Fibroblast of skin of back (primary cell): ENCODE measurements at places on chromosomes 11 and 22.

DNA sequence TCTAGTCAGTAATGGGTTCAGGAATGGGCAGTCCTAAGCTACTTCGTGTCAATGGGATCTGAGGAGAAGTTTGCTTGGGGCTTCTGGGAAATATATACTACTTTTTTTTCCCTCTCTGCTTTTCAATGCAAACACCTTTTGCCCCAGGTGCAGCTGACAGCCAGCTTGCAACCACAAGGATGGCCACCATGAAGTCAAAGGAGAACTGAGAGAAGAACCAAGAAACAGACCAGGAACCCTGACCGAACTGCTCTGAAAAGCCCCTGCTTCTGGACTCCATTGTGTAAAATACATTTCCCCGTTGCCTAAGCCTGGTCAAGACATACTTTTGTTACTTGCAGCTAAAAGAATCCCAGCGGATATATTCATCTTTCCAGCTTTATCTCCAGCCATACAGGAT, 20.1 kb upstream of the CD44 start:
- no peak for DNase-seq

- DNase-seq = no peak
These were observed 35.4 kb upstream of the NFRKB start for GRCh38 chr11:129930743-129931142.

GRCh38 chr22:38352436-38352835, 35.2 kb upstream of the CSNK1E start:
- DNase-seq = no peak

DNA sequence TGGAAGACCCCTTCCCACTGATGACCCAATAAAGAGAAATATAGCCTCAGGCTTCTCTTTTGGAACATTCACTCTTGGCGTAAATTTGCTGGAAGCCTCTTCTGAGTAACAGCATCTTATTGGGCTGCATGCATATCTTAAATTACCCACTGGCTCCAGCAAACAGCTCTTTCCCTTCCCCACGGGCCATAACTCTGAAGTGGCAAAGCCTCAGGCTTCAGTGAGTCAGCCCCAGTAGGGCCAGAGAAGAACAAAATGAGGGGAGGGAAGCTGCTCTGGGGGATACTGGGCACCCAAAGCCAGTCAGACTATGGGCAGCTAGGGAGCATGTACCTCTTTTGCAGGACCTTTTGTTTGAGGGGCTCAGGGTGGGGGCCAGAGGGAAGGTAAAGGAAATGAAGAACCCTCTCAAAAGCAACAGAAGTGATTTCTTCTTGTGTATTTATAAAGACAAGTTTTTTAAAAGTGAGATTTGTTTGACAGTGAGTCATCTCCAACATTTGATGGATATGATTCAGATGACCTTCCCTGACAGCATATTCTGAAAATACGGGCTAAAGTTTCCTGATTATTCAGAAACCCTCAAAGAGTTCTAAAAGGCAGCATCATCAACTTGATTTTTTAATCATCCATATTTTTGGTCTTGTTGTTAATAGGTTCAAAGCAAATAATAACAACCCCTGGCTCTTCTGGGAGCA, 203.4 kb downstream of the KIF18A start:
- DNase-seq = peak; percentile 85

GRCh38 chr22:45565973-45566372, 63.3 kb downstream of the FBLN1 start:
- no peak for DNase-seq

GRCh38 chr22:42949159-42949558, 65.8 kb downstream of the PACSIN2 start:
- DNase-seq = peak; percentile 68

DNA sequence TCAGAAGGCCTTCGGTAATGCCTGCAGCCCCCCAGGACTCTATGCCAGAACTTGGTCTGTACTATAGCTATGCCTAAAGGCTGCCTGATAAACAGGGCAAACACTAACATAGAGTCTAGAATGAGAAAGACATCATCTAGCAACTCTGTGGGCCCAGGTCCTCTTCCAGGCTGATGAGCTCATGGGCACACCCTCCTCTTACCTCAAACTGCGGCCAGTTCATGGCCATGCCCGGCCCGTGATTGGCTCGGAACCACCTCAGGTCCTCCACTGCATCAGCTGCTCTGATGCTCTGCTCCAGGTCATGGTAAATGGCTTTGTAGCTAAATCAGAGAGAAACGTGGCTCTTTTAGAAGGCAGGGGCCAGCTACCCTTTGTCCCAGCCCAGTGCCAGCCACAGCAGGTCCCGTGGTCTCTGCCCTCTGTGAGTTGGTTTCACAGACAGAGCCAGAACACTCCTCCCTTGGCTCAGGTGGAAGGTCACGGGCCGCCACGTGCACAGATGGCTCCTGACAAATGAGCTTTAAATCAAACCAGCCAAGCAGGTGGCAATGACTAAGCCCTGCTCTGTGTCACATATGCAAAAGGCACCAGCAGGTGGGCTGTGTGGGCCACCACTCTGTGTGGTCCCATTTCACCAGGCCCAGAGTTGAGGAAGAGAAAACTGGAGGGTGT, 25.0 kb upstream of the ARFGAP3 start:
- no peak for DNase-seq

DNA sequence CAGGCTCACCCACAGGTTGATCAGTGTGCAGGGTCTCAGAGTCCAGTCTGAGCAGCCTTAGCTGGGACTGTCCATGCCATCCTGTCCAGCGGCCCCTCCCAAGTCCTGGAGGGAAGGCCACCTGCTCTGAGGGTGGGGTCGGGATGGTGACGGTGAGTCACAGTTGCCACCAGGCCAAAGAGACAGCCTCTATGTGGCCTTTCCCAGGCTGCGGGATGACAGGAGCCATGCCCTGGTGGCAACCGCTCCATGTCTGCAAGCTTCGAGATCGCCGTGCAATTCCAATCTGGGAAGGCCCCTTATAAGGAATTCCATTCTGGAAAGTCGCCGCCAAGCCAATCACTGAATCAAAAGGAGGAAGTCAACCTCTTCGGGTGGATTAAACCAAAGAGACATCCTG, 47.5 kb downstream of the RTL6 start:
- no peak for DNase-seq

DNA sequence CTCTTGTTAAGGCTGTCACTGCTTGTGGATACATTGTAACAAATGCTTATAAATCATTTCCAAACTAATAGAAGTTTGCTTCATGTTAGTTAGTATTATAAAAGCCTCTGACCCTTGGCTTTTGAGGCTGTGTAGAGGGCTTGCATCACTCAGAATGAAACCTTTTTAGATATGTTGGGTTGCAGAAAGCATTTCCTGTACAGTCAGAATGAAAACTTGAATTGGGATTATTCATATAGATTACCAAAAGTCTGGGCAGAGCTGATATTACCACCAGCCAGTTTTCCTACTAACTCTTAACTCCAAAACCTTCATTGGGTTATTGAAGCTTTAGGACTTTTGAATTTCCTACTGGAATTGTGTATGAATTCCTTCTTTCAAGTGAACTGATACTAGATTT, 12.0 kb downstream of the KMT2A start:
- DNase-seq = peak; percentile 42

- peak; percentile 59 for DNase-seq
These were observed 714.4 kb downstream of the METTL15 start for GRCh38 chr11:28822576-28822975.

- no peak for DNase-seq
These were observed 702 bp downstream of the SYN3 start for GRCh38 chr22:33057363-33057995.

- no peak for DNase-seq
These were observed 115.1 kb downstream of the MPPED1 start for GRCh38 chr22:43526946-43527345.

DNA sequence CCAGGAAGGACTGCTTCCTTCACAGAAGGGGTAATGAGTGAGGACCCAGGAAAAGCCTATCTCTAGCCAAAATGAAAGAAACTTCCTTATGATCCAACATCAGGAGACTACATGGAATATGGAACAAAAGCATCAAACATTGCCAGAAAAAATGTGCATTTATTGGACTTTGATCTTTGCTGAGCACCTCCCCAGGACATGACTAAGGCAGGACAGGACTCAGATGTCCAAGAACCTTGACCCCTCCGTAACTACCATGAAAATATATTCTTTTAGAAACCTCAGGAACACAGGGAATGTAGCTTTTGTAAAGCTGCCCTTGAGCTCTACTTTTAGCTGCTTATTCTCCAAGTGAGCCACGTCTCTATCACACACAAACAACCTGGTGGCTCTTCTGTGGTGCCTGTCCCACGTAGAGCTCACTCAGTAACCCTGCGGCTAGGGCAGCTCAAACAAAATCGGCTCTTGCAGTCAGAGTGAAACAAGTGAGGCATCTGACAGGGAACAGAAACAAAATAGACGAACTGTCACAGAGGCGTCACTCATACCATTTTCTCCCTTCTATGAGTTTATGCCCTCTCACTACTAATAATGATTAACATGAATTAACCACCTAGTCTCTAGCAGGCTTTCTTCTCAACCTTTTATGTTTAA, 471.5 kb upstream of the API5 start:
- no peak for DNase-seq

DNA sequence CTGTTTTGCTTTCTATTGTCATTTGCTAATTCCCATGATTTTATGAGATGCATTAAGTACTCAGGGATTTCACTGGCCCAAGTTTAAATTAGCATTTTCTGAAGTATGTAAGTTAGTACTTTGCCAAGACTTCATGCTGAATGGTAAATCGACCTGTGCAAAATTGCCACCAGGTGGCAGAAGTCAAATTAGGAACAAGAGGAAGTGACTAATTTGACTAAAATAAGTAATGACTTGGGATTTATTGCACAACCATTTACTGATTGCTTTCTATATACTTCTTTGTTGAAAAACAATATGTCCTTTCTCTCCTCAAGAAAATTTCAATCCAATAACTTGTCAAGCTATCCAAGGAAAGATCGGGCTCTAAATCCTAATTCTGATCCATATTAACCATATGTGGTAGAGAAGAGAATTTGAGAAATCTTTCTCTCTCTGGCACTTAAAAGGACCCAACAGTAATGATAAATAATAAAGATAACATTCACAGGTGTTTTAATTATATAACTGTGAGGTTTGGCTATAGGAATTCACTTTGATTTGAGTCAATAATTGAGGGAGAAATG, 253.7 kb upstream of the CHORDC1 start:
- peak; percentile 24 for DNase-seq

DNA sequence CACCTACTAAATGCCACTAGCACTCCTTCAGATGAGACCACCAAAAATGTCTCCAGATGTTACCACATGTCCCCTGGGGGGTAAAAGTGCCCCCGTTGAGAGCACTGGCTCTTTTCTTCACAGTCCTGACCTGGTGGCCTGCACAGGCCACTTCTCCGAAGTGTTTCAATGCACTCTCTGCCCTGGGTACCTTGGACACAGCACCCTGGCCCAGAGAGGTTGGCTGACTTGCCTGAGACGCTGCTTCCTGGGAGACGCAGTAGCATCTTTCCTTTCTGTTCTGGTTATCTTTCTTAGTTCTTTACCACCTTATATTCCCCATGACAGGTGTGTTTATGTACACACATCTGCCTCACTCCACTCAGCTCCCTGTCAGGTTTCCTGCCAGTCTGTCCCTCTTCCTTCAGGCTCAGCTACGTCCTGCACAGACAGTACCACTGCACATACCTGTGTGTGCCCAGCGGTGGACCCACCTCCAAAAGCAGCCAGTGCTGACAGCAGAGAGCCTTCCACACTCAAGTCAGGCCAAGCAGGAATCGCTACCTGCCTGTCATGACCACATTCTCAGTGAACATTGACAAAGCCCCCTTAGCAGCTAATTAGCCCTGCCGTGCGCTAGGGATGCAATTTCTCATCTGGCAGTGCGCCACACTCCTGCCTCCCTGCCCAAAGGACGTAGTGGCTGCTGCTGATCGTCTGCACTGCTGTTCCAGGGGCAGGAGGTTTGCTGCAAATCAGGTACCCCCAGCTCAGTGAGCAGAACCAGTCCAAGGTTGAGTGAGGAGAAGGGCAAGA, 39.0 kb downstream of the FAM83F start:
- DNase-seq = no peak

DNA sequence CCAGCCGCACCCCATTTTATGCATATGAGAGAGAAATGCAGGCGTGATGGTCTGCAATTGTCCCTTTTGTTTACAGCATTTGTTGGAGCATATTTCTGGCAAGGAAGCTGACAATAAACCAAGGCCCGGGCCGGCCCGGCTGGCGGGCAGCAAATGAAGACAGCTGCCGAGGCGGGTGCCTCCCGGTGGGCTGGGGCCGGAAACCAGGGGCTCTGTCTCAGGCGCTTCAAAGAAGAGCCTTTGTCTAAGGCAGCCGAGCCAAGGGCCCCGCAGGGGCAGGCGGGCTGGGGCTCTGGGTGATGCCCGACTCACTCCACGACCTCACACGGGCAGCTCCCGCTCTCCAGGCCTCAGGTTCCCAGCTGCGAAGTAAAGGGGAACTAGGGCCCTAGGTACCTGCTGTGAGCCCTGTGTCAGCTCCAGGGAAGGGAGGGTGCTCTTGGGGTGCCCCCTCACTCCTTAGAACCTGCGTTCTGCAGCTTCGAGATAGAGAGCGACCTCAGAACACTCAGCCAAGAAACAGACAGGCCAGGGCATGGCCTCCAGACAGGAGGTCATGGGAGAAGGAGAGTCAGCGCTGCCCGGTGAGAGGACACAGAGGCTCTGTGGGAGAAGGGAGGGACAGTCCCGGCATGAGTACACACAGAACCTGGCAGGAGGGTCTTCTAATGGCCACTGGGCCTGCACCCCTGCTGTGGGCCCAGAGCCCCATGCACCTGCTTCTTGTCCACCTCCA, 2.4 kb downstream of the LINC01488 start:
- no peak for DNase-seq

DNA sequence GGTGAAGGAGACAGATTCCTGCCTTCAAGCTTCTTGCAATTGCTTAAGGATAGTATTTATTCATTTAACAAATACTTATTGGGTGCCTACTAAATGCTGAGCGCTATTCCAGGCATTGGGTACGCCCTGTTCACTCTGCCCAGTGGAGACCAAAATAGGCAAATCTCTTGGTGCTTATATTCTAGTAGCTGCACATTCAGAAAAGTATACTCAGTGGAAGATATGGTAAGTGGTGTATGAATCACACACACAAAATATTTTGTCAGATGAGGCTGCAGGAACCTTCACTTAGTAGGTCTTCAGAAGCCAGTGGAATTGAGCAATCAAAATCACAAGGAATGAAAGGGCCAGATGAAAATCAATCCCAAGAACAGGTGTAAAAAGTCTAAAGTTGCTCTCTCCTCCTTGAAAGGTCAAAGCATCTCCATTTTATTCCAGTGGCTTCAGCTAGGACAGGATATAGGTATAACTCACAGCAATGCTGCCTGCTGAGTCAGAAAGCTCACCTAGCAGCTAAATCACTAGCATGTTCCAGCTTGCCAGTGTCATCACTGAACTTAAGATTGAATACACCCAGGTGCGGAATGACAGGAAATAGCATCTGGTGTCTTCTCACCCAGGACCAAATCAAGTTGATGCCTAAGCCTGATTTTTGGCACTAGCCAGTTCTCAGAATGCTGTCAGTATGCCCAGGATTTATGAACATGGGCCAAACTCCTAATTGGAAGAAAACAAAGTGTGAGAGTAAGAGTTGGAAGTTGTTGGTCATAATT, 83.9 kb downstream of the AMOTL1 start:
- no peak for DNase-seq

GRCh38 chr22:23306438-23306921, 126.2 kb downstream of the BCR start:
- DNase-seq = no peak

GRCh38 chr11:86278226-86278625, 23.8 kb upstream of the HIKESHI start:
- no peak for DNase-seq

- peak; percentile 43 for DNase-seq
These were observed 48.3 kb downstream of the RRAS2 start for GRCh38 chr11:14310679-14311078.

- DNase-seq = no peak
These were observed 21.1 kb downstream of the TSPAN18 start for GRCh38 chr11:44747836-44748235.
